ENCODE measurements at places on chromosomes 3 and 15.
A peak's percentile ranks its signal among the peaks of the same experiment; 100 is the strongest.

GRCh38 chr3:54970895-54971294 is 43.0 kb upstream of the LRTM1 start:
- no peak for DNase-seq

DNA sequence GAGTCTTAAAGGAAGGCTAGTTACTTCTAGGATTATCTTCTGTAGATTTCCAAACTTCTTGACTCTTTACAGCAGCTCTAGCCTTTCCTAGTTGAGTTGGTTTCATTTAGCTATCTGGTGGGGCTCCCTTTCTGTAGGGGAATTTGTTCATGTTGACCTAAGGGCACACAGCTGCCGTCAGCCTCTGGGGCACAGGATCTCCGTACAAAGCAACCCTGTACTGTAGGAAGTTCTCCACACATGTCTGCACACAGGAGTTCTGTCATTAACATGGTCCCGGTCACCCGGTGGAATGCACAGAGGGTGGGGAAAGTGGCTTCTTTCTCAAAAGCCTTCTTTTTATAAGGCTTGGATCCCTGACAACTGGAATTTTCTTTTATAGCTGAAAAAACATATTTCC is 88.7 kb upstream of the TNIK start:
- DNase-seq, result no peak

GRCh38 chr15:33433821-33434220 is 123.1 kb downstream of the RYR3 start:
- DNase-seq, result no peak

- no peak for DNase-seq
These were observed 41.0 kb downstream of the CD200 start for GRCh38 chr3:112373924-112374323.

DNA sequence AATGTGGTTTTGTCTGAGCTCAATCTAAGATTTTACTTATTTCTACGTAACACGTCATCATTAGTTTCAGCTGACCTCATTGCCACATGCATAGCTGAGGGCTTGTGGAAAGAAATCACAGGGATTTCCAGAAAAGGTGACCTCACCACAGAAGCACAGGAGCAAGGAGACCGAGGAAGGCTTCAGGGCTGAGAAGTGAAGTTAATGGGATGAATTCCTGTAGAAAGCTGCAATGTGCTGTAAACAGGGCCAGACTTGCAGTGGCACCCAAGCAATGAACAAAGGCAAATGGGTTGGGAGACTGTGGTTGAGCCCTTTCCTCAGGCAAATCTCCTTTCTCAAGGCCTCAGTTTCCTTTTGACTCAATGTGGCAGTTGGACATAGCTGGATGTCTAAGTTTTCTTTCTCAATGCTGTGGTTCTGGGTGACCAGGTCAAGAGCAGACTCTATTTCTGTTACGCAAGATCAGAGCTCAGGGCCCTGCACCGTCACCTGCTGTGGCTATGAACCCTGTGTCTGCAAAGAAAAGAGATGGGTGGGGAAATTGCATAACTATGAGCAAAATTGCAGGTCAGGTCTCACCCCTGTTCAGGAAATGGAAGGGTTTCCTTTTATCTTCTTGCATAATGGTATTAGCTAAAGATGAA is 252.2 kb upstream of the TBL1XR1 start:
- DNase-seq, result peak; percentile 94

GRCh38 chr3:63900459-63900858 is 11.7 kb downstream of the SCAANT1 start:
- no peak for DNase-seq

GRCh38 chr3:41350441-41350840 is 151.1 kb downstream of the CTNNB1 start:
- no peak for DNase-seq

GRCh38 chr3:27025718-27026117 is 343.5 kb downstream of the NEK10 start:
- no peak for DNase-seq

DNA sequence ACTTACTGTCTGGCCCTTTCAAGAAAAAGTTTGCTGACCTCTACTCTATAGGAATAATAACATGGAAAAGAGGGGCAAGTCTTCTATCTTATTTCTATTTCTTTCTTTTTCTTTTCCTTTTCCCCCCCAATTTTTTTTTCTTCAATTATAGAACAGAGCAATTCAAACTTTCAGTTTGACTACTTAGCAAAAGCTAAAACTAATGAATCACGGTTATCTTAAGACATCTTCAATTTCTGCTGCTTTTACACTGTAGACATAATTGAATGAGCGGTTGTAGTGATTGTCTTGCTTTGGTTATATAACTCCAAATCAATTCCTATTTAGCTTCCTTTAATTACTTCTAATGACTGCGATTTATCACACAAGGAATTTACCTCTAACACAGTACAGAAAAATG is 74.3 kb upstream of the P2RY1 start:
- no peak for DNase-seq

GRCh38 chr3:122530164-122530563 is 15.4 kb upstream of the KPNA1 start:
- DNase-seq, result no peak

GRCh38 chr15:52334491-52335160 is 39.0 kb upstream of the MYO5C start:
- DNase-seq, result no peak
